ENCODE measurements at places on chromosomes 16 and 17. TPM values are rescaled to one million over a fixed set of nuclear protein-coding genes. Genes with fewer than 3 reads are reported as not detected.

DNA sequence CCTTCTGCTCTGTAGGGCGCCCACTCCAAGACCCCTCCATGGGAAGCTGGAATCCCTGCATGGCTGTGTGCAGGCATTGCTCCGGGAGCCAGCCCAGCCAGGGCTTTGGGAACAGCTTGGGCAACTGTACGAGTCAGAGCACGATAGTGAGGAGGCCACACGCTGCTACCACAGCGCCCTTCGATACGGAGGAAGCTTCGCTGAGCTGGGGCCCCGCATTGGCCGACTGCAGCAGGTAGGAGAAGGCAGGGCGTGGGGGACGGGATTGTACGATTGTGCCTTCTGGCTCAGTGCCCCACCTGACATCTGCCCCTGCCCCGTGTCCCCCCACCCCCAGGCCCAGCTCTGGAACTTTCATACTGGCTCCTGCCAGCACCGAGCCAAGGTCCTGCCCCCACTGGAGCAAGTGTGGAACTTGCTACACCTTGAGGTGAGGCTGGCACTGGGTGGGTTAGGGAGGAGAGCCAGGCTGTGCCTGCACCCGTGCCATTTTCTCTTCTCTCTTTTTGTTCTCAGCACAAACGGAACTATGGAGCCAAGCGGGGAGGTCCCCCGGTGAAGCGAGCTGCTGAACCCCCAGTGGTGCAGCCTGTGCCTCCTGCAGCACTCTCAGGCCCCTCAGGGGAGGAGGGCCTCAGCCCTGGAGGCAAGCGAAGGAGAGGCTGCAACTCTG lies 8.7 kb upstream of the TMEM88 start:
- H3K36me3 ChIP-seq, result peaks cover 34% of the 10 kb centered on the region
- no peaks in the 10 kb centered on the region for H3K27me3 ChIP-seq
- peak overlapping the region; percentile 97 for H3K4me3 ChIP-seq
- no peak overlapping the region for H3K27ac ChIP-seq

GRCh38 chr17:51371732-51372151 lies 111.4 kb downstream of the UTP18 start:
- H3K27me3 ChIP-seq, result no peaks in the 10 kb centered on the region
- H3K4me3 ChIP-seq, result no peak overlapping the region
- peaks cover 10% of the 10 kb centered on the region for H3K4me1 ChIP-seq

- H3K27ac ChIP-seq, result no peak overlapping the region
- no peaks in the 10 kb centered on the region for H3K4me1 ChIP-seq
- H3K4me3 ChIP-seq, result no peak overlapping the region
- DNase-seq, result no peak
- no peaks in the 10 kb centered on the region for H3K36me3 ChIP-seq
Observed at GRCh38 chr17:76938009-76938408, 69.8 kb downstream of the MGAT5B start.

- H3K27ac ChIP-seq, result no peak overlapping the region
- no peaks in the 10 kb centered on the region for H3K27me3 ChIP-seq
- peaks cover 10% of the 10 kb centered on the region for H3K4me1 ChIP-seq
- H3K36me3 ChIP-seq, result no peaks in the 10 kb centered on the region
Observed at GRCh38 chr16:56894331-56894917, 29.4 kb downstream of the SLC12A3 start.

GRCh38 chr17:79541056-79541850 lies 69.6 kb downstream of the RBFOX3 start:
- H3K27ac ChIP-seq, result no peak overlapping the region
- H3K4me3 ChIP-seq, result no peak overlapping the region
- DNase-seq, result no peak
- H3K36me3 ChIP-seq, result no peaks in the 10 kb centered on the region

DNA sequence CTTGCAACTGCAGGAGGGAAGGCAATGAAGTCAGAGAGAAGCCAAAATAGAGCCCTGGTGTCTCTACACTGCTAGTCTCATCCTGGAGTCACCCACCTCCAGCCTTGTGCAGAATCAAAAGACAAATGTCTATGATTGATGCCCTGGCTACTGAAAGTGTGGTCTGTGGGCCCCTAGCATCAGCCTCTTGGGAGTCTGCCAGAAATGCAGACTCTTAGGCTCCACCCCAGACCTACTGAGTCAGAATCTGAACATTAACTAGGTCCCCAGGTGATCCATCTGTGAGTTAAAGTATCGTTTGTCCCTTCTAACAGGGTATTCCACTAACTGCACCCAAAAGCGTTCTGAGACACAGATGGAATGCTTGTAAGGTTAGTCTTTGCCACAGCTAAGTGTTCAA lies 21.2 kb downstream of the EARS2 start:
- H3K27me3 ChIP-seq, result no peaks in the 10 kb centered on the region
- peaks cover 10% of the 10 kb centered on the region for H3K4me1 ChIP-seq
- H3K27ac ChIP-seq, result no peak overlapping the region
- no peak overlapping the region for H3K4me3 ChIP-seq

The MT1A gene
- 1.1 TPM for total RNA-seq

The TMEM88 gene
- total RNA-seq, result 3.5 TPM

The METRNL gene
- total RNA-seq, result 22.4 TPM
